ENCODE measurements at places on chromosomes 5 and 9.

DNA sequence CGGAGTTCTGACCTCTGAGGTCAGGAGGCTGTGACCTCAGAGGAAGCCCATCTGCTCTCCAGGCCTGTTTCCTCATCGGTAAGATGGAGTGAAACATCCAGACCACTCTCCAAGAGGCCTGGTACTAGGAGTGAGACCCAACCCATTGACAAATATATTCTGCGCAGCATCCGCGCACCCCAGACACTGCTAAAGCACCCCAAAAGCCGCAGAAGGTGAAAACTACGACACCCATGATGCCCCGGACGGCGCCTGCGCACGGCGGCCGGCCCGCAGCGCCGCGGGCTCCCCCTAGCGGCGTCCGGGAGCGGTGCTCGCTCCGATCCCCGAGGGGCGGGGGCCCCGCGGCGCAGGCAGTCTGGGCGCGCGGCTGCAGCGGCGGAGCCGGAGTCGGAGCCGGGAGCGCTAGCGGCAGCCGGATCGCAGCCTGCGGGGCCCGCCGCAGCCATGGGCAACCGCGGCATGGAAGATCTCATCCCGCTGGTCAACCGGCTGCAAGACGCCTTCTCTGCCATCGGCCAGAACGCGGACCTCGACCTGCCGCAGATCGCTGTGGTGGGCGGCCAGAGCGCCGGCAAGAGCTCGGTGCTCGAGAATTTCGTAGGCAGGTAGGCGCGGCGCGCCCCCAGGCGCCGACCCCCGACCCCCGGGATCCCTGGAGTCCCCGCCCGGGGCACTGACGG lies at the start of gene DNM1:
Gene DNM1 (plus strand): TSS at position 356 of the 683 bp plus-strand sequence. CDS start 92 bp downstream, at position 448.
- peak; percentile 84 for DNase-seq

DNA sequence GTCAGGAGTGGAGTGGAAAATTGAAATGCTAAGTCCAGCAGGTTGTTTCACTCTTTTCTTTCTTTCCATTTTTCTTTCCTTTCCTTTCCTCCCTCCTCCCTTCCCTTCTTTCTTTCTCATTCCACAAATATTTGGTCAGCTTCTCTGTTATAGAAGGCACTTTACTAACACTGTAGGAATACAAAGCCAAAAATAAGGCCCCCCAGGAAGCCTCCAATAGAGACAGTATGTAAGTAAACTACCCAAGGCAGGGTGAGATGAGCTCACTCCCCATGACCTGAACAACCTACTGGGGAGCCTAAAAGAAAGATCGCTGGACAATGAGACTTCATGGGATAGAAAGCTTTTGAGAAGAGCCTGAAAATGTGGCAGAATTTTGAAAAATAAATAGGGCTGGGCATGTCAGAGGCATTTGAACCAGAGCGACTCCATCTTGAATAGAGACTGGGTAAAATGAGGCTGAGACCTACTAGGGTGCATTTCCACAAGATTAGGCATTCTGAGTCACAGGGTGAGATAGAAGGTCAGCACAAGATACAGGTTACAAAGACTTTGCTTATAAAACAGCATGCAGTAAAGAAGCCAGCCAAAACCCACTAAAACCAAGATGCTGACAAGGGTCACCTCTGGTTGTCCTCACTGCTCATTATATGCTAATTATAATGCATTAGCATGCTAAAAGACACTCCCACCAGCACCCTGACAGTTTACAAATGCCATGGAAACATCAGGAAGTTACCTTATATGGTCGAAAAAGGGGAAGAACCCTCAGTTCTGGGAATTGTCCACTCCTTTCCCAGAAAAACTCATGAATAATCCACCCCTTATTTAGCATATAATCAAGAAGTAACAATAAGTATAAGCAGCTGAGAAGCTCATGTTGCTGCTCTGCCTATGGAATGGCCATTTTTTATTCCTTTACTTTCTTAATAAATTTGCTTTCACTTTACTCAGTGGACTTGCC lies 158.9 kb upstream of the EGFLAM start:
- no peak for DNase-seq

DNA sequence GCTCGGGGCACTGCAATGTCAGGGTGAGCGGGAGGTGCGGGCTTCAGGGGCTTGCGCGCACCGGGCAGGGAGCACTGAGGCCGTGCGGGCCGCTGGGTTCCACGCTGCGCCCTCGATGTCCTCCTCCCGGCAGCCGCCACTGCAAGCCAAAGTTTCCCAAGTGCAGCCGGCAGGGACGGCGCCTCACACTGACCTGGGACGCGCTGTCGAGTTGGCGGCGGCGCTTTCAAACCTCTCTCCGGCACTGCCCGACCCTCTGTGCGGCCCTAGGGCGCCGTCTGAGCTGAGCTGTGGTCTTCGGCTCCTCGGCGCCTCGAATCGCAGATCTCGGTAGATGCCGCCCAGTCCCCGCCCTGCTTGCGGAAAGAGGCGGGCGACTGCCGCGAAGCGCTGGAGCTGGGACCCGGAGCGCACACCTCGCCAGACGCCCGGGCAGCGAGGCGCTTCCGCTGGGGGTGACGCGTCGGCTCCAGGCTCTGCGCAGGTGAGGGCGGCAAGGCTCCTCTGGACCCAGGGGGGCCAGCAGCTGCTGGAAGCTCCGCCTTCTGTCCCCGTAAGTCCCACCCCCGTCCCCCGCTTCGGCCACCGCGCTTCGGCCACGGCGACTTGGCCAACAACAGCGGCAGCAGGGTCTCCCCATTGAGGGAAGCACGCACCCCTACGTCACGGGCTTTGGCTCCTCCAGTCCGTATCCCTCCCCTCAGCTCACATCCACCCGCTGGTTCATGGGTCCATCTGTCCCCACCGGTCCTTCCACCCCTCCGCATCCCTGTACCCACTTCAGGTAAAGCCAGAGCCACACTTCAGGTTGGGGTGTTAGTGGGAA lies at the start of gene ANKRD34B:
Gene ANKRD34B (minus strand): TSS at position 320 of the 826 bp plus-strand sequence. CDS start 10,261 bp downstream, outside the sequence.
- no peak for DNase-seq

DNA sequence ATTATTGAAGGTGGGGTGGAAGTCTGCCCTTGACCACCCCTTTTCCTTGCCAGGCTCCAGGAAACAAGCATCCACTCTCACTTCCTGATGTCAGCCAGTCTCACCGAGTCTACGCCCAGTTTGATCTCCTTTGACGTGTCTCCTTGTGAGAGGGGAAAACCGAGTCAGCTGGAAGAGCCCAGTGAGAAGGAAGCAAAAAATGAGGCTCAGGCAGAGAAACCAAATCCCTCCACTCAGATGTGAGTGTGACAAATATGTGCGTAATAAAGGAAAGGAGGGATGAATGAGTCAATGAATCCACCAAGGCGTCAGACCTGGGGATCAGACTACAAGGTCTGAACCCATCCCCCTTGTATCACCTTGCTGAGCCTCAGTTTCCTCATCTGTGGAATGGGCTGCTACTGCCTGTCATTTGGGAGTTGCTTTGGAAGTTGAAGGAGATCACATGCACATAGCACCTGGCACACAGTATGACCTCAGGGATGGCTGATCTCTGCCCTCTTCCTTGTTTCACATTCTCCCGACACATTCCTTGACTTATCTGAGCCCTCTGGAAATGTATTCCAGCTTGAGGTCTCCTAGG lies 61.3 kb upstream of the XPA start:
- DNase-seq = no peak

GRCh38 chr9:85941622-85941940 lies 635 bp downstream of the NAA35 start:
- DNase-seq = no peak

GRCh38 chr5:69276422-69277174 lies 41.9 kb downstream of the CDK7 start:
- DNase-seq = no peak

DNA sequence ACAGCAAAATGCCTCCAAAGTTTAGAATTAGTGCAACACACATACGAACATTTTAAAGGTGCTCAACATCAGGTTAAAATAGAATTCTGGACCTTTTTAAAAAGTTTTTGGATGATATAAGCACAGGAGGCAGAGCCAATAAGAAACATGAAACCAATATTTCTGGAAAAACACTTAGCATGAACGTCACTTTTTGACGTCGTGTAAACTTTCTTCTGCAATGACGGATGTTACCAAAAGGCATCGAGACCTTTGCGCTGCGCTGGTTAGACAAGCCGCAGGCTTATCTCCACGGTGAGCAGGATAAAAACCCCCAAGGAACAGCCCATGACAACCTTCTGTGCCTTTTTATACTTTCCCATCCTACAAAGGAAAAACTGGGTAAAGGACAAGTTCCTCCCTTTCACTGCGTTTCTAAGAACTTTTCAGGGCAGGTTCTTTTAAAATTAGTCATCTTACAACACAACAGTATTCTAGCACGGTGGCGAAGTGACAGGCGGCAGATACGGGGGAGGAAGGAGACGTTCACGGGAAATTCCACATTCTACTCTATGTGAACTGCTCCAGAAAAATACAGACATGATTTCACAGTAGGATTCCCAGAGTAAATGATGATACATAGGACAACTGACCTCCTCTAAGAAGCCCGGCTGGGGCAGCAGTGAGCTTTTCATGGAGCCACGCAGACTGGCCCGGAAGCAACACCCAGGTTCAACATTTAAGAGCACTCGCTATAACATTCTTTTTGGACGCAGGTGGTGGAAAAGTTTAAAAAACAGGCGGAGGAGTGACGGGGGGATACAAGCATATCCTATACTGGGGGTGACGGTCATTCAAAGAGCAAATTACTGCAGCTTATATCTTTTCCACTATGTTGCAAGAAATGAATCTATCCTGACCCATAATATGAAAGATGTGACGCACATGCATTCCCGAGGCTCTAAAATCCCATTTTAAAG lies 52.4 kb downstream of the USP20 start:
- DNase-seq = peak; percentile 61

DNA sequence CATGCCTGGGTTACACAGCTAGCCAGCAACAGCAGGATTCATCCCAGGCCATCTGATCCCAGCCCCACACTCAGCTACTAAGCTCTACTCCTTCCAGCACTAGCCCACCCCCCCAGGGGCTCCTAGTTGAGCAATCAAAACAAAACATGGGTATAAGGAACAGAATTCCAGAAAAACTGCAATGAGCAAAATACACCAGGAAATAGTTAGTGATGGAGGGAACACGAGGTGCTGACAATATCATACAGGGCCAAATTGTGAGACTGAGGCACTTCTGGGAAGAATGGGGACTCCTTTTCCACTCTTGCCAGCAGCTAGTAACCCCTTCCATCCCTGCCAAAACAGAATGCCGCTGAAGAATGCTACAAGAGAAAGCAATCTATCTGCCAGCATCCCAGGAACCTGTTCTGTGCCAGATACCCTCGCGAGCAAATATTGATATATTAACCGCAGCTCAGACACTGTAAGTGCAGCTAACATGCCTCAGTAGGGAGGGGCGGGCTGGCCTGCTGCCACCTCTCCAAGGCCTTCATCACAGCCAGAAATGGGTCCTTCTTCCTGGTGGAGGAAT lies 161.4 kb downstream of the SLIT3 start:
- DNase-seq = no peak

GRCh38 chr5:149474198-149474597 lies 77.0 kb downstream of the CSNK1A1 start:
- no peak for DNase-seq

GRCh38 chr9:129245276-129245675 lies 67.2 kb upstream of the IER5L start:
- DNase-seq = no peak

- no peak for DNase-seq
Measured at GRCh38 chr9:105883847-105884246, 189.5 kb downstream of the TMEM38B start.
